ENCODE measurements at places on chromosomes 16 and 17. TPM values are rescaled to one million over a fixed set of nuclear protein-coding genes. Genes with fewer than 3 reads are reported as not detected.

DNA sequence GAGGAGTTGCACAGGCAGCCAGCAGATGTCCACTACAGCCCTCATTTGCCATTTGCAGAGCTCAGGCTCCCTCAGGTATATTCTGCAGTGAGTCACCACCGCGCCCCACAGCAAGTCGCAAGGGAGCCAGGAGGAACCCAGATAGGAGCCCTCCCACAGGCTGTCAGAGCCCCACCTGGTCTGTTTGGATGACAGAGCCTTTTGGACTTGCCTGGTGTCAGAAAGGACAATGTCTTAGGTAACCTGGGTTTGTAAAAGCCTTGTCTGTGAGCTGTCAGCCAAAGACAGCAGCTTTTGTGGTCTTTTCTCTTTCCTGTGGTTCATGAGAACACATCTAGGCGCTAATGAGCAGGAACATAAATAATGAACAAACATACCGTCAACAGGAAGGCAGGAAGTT is 70.9 kb downstream of the GNAO1 start:
- DNase-seq = no peak

The CRISPLD2 gene
- total RNA-seq = 3.3 TPM

DNA sequence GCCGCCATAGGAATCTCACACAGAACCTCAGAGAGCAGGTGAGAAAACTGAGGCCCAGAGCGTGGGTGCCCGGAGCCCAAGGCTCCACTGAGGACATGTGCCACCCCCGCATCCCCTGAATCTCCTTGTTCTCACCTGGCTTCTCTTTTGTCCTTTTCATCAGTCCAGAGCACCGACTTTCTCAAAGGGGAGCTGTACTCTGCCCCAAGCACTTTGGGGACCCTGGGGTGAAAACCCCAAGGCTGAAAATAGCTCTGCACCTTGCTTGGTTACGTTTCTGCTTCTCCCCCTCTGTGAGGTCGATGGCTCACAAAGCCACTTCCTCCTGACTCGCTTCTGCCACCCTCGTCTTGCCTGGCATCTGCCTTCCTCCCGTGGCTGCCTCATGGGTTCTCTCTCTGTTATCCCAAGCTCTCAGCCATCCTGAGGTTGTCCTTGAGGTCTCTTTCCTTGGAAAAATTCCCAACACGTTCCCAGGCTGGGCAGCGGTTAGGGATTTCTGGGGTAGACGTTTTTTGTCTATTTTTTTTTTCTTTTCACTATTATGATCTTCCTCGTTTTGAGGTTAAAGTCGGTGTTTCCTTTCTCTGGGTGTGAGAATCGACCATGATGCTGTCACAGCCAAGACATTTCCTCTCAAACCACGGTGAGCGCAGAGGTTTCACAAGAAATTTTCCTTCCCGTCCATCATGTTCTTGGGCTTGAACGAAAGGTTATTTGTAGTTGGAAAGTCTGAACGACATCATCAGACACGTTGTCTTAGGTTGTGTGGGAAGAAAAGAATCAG is 37.2 kb downstream of the IRF8 start:
- DNase-seq = no peak

The CACNG3 gene
- not detected for total RNA-seq

All from kidney epithelial cell (primary cell).